Stimulated activated CD8-positive, alpha-beta memory T cell treated with anti-CD3 and anti-CD28 coated beads, Interleukin-15, amount 100 ng/mL, for 1 hour (primary cell): ENCODE measurements at places on chromosomes 12 and 14.

DNA sequence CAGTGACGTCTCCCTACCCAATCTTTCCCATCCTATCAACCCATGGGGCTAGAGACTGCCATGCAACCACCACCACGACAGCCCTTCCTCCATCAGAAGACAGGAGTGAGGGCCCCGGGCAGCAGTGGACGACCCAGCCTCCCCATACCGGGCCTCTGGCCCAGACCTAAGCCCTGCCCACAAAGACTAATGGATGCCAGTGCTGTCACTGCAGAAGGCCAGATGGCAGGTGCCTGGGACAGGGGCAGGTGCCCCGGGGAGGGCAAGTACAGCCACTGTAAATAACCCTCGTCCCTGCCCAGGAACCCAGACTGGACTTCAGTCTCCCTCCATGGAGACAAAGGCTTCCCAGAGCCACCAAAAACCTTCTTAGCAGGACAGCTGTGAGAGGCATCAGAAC, 20.3 kb upstream of the HSPB8 start:
- no peak for DNase-seq

- DNase-seq: no peak
Measured at GRCh38 chr12:93080994-93081809, 152.1 kb upstream of the EEA1 start.

DNA sequence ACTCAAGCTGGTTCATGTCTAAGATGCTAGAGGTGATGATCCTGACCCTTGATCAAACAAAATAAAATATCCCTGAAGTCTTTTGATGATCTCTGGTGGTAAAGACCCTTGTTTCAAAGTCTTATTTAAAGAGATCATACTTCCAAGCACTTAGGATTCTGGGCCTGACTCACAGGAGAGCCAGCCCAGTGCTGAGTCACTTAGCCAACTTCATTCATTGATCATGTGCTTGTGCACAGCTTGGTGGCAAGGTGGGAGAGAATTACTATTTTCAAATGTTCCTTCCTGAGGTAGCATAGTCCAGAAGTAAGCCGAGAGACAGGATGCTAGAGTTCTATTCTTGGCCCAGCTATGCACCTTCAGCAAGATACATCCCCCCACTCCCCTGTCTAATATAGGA, 40.6 kb downstream of the SCN8A start:
- no peak for DNase-seq

DNA sequence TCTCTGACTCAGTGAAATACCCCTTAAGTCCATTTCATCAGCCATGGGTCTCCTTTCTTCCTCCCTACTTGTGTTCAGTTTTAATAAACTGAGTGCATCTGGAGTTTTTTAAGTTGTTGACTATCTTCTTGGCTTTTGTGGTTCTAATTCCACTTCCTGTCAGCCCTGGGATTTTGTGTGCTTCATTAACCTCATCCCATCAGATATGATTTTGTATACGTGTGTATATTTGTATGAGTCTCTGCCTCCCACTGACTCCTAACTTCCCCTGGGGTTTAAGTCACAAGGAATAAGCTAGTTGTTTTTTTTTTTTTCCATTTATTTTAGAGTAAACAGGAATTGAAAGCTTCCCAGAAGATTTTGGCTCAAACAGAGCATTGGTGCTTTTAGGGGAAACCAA, 62.7 kb downstream of the TTLL5 start:
- no peak for DNase-seq

DNA sequence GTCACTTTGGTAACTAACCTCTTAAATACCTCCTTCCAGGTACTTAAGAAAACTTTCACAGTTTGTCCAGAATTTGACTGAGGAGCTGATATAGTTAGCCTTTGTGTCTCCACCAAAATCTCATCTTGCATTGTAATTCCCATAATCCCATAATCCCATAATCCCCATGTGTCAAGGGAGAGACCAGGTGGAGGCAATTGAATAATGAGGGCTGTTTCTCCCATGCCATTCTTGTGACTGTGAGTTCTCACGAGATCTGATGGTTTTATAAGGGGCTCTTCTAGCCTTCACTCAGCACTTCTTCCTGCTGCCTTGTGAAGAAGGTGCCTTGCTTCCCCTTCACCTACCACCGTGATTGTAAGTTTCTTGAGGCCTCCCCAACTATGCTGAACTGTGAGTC, 7.8 kb upstream of the NOVA1 start:
- no peak for DNase-seq
